ENCODE measurements at places on chromosomes 7 and 10.

- no peak for DNase-seq
Observed at GRCh38 chr7:47402941-47403866, 178.7 kb downstream of the TNS3 start.

DNA sequence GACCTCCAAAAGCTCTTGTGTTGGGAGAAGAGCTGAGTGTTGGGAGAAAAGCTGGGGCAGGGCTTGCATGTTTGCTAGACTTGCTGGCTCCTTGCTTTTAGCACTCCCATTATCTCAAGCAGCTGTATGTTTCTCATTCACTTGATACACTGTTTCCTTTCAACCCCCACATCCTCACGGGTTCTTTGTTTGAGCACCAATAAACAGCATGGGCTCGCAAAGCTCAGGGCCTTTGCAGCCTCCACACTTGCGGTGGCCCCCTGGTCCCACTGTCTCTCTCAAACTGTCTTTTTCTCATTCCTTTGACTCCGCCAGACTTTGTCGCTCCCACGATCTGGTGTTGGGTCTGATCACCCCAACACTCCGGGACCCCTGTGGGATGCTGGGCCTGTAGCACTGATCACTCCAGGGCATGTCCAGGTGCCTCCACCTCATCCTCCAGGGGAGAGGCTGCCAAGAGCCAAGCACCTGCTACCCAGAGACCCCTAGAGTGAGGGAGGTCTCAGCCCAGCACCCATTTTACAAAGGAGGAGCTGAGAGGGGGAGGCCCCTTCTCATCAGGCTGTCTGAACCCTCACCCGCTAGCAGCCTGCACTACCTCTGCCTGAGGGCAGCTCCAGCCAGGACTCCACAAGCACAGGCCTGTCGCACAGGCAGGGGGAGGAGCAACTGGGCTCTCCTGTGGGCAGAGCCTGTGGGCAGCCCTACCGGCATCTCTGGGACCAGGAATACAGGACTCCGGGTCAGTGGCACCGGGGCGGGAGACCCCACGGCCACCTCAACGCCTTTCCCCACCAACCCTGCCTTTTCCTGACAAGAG, 49.1 kb upstream of the MSMB start:
- no peak for DNase-seq

DNA sequence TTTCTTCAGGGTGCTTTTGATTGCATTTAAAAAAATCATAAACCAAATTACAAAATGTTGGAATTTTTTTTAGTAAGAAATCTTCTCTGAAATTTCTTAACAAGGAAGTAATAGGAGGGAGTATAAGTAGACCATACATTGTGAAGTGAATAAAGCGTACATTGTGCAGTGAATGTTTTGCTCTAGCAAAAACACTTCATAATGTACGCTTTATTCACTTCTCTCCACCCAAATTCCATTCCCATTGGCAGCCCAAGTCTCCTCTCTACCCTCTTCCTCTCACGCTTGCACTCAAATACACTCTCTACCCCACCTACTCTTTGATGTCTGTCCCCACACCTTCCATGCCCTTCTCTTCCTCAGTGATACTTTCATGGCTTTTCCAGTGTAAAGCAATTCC, 241.0 kb downstream of the PPP1R3A start:
- no peak for DNase-seq

GRCh38 chr7:106613848-106614560, 47.0 kb downstream of the CCDC71L start:
- DNase-seq: peak; percentile 65

GRCh38 chr10:124658591-124659242, 85.5 kb downstream of the FAM53B start:
- no peak for DNase-seq

GRCh38 chr7:119090851-119091250, 866.3 kb downstream of the ANKRD7 start:
- peak; percentile 3 for DNase-seq

- peak; percentile 76 for DNase-seq
Observed at GRCh38 chr10:79404231-79404609, 41.2 kb downstream of the ZCCHC24 start.

DNA sequence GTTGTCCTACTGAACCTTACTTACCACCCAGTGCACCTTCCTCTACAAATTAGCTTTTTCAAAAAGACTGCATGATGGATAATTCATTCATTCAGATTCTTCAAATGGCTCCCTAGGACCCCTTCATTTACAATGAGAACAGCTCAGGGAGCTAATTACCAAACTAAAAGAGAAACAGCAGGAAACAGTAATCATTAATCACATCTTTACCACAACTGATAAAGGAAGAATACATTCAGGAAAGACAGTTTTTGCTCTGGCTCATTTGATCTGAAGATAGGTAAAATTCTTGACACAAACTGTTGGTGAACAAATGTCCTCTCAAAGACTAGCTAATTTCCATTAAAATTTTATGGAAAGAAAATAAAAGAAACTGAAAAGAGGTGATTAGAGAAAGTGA, 1652.7 kb upstream of the LRRTM3 start:
- DNase-seq: no peak

- DNase-seq: no peak
Observed at GRCh38 chr10:29922892-29923291, 136.5 kb downstream of the JCAD start.

GRCh38 chr7:42125321-42125720, 111.7 kb downstream of the GLI3 start:
- DNase-seq: no peak

- no peak for DNase-seq
Observed at GRCh38 chr10:91681361-91682276, 48.7 kb upstream of the PPP1R3C start.

DNA sequence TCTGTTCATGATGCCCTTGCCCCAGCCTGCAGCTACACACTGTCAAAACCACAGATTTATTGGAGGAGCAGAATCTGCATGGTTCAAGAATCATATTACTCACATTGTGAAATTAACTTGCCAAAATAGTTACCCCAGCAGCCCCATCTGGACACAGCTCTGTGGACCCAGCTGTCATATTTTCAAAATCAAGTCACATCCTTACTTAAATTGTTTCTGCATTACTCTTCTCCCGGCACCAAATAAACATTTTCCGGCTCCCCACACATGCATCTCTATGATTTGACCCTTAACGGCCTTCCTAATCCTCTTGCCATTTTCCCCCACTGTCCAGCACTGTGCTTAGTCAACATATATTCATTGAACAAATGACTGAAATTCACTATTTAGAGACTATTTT, 43.8 kb upstream of the GPR26 start:
- DNase-seq: no peak

- no peak for DNase-seq
Observed at GRCh38 chr10:107427016-107427415, 262.5 kb upstream of the SORCS1 start.

GRCh38 chr7:143504215-143504936, 26.7 kb downstream of the TAS2R41 start:
- no peak for DNase-seq

- DNase-seq: no peak
Observed at GRCh38 chr7:128304212-128304611, 39.5 kb downstream of the RBM28 start.

DNA sequence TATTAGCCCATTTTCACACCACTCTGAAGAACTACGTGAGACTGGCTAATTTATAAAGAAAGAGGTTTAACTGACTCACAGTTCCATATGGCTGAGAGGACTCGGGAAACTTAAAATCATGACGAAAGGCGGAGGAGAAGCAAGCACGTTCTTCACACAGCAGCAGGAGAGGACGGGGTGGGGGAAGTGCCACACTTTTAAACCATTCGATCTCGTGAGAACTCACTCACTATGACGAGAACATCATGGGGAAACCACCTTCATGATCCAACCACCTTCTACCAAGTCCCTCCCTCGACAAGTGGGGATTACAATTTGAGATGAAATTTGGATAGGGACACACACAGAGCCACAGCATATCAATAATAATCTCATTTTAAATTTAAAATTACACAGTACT, 80.2 kb downstream of the VWDE start:
- DNase-seq: no peak

DNA sequence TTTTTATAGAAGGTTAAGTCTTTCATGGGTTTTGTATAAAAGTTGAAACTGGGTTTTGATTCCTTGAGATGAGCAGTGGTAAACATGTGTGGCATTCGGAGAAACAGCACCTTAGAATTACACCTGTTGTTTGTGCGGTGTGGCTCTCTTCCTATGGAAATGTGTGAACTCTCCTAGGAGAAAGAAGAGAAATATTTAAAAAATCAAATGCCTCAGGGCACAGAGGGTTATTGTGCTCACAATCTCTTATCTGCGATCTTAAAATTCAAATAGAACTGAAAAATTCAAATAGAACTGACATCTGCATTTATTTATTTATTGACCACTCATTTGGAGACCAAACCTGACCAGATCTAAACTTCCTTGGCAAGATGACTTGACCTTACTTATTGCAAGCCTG, 18.1 kb upstream of the NRP1 start:
- no peak for DNase-seq

GRCh38 chr10:659688-660141, 29.8 kb downstream of the DIP2C start:
- peak; percentile 68 for DNase-seq

DNA sequence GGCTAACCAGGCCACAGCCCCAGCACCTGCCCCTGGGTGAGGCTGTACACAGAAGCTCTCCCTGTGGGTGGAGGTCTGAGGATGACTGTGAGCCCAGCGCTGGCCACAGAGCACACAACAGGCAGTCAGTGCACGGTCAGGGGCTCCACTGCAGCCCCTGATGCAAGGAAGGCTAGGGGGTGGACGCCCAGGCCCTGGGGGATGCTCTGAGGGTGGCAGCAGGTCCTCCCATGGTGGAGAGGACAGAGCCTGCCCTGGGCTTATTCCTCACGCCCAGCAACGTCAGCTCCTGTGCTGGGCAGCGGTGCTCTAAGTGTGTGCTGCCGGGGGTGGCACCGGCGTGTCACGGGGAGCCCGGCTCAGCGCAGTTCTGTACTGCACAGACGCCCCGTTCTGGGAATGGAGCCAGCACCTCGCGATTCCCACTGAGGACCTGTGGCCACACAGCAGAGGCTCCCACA, 223.2 kb downstream of the MAD1L1 start:
- no peak for DNase-seq

DNA sequence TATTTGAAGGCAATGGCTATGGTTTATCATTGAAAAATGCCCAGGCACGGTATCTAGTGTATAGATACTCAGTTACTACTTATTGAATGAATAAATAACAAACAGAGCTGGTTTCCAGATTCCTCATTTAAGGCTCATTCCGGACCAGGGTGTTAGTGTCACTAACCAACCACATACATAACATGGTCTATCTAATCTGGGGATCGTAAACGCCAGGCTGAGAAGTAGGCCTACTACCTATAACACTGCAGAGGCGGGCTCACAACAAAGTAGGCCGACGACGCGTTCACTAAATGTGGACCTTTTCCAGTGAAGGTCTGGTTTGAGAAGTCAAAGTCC, 423 bp downstream of the LSM5 start:
- DNase-seq: no peak

DNA sequence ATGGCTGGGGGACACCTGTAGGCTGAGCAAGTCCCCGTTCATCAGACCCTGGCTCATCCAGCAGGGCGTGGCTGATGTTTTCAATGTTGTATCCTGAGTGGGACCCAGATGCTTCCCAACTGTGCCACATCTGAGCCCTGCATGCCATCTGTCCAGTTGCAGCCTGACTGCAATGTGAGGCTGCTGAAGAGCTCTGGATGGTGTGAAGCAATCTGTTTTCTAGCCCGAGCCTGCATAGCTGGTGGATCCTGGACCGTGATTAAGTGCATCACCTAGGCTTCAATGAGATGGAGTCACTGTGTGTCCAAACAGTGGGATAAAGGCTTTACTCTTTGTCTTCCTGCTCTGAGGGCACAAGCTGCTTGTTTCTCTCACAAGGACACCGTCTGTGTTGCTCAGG, 99.8 kb downstream of the TCF7L2 start:
- DNase-seq: no peak

Measured in cardiac fibroblast (primary cell).